ENCODE measurements at places on chromosomes 5 and 9.

GRCh38 chr9:135067096-135067710 is 20.3 kb upstream of the OLFM1 start:
- no peak for DNase-seq

DNA sequence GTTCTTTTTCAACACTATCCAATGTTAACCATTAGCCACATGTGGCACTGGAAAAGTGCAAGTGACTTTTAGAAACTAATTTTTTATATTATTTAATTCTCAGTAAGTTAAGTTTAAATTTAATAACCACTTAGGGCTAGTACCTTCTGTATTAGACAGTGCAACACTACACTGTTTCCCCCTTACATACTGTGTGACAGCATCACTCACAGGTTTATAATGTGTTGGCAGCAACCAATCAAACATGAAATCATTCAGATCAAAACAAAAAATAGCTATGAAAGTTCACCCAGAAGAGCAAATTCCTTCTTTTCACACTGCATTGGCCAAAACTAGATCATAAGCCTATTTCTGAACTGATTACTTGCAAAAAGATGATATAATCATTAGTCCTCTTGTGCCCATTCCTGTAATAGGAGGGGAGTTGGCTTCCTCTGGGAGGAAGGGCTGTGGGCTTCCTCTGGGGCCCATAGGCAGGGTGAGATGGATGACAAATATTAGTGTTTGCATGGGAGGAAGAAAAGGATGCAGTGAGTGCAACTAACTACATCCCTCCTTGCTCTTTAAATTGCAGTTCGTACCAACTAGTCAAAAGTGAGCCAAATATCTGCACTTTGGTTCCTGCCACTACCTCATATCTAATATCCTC is 708.1 kb upstream of the RGMB start:
- DNase-seq = no peak

DNA sequence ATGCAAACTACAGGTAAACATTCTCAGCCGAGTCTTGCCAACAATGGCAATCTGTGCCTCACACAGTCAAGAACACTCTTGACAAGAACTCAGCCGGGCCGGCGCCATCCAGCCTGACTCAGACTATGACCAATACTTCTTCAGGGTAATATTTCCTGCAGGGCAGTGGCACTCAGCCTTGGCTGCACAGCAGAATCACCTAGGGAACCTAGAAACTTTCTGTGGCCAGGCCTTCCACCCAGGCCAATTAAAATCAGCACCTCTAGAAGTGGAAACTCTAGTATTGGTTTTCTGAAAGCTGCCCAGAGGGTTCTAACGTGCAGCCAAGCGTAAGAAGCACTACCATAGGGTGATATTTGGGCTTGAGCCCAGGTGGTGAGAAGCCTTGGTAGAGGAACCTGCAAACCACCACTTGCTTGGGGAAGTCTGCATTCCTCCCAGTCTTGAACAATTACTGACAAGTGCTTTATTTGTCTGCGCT is 120.6 kb downstream of the TTLL11 start:
- DNase-seq = no peak

DNA sequence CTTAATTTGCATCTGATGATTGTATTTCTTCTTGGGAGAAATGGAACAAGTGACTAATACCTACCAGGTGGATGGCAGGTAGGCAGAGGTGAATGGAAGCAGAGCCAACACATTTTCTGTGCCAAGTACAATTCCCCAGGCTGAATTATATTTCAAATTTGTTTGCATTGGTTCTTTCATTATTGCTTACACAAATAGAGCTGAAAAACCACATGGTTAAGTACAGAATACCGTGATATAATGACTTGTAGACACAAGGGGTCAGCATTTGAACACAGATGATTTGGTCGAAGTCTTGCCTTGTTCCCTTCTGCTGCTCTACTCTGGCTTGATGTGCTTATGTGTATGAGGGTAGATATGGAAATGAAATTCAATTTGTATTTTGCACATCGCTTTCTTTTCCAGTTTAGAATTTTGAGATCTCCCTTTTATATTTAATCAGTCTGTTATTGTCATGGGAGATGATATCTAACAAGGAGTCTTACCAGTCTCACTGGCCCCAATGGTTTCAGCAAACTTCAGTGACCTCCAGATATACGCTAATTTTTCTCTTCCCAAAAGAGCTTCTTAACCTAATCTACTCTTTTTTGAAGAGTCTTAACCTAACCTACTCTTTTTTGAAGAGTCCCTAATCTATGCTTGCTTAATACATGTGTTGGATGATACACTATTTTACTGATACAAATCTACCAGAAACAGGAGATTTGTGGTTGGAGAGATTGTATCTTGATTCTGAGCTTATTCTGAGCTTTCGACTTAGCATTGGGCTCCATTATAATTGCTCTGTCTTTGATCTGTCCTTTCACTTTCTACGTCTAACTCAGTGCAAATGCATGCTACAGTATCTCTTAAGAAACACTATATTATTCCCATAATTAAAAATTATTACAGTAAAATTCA is 88.1 kb downstream of the PCSK1 start:
- no peak for DNase-seq

- no peak for DNase-seq
These were observed 78.5 kb upstream of the EPB41L4B start for GRCh38 chr9:109399258-109399767.

DNA sequence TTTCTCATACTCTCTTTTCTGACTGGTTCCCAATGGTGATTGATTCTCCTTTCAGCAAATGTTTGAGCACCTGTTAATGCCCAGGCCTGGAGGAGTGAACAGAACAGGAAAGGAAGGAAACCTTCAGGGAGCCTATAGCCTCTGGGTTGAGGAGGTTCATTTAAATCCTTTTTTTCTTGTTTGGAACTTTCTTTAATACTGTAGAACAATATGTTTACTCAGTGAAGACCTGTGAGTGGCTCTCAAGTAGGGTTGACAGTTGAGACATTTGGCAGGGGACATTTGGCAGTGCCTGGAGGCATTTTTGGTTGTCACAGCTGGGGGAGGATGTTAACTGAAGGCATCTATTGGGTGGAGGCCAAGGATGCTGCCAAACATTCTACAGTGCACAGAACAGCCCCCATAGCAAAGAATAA is 6.1 kb upstream of the FAM120AOS start:
- no peak for DNase-seq

DNA sequence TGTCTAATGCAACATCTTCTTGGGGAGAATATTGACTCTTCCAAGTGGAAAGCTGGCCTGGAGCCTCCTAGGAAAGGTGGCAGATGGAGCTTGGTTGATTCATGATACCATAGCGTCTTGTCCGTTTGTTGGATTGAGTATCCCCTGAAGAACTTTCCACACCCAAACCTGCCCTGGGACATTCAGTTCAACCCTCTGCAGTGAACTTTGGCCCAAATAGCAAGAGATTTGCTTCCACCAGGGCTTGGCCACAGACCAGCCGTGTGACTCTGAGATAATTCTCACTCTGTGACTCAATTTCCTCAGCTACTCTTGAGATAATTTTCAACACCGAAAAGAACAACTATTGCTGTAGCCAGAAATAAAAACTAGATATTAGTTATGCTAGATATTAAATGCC is 108.0 kb upstream of the RAD23B start:
- DNase-seq = no peak

GRCh38 chr9:115058684-115059315 is 59.2 kb downstream of the TNC start:
- no peak for DNase-seq

GRCh38 chr5:74402553-74402952 is 238.0 kb downstream of the ENC1 start:
- DNase-seq = no peak

GRCh38 chr5:143076377-143076776 is 306.2 kb downstream of the ARHGAP26 start:
- no peak for DNase-seq

DNA sequence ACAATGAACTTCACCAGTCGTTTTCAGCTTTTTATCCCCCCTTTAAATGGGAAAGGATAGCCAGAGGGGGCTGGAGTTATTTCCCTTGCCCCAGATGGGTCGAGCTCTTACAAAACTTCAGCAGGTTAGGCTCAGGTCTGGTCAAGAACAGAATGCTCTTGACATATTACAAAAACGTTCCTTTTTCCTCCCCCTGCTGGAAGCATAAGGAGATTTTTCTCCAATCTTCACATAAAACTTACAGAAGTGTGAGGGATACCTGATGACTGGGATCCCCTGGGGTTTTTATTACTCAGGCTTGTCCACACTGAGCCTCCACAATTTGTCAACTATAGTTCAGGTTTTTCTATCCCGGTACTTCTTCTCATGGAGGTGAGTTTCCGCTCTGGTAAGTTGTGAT is 60.8 kb downstream of the CSF2 start:
- DNase-seq = no peak

GRCh38 chr5:124751031-124751430 is 4.6 kb upstream of the ZNF608 start:
- no peak for DNase-seq

DNA sequence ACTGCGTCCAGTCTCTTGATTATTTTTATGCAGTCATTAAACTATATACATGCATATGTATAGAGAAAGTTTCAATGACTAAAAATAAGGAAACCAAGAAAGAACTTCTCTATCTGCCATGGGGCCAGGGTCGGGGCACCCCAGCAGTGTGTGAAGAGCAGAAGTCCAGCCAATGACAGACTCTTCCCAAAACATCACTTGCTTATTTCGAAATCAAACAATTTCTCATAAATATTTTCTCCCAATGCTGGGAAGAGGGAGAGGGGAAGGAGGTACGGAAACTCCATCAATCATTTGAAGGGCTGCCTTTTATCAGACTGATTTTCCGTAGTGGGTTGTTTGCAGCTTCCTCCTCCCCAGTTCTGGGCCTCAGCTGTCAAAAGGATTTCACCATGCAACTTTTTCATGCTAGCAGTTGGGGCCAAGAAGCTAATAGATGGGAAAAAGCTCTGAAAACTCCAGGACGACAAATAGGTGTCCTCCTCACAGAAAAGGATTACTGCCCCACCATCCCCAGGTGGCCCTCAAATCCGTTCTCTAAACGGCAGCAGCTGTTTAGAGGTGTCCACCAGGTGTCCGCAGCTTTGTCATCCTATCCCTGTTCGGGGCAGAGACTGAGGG is 617 bp upstream of the FPGS start:
- DNase-seq = no peak

DNA sequence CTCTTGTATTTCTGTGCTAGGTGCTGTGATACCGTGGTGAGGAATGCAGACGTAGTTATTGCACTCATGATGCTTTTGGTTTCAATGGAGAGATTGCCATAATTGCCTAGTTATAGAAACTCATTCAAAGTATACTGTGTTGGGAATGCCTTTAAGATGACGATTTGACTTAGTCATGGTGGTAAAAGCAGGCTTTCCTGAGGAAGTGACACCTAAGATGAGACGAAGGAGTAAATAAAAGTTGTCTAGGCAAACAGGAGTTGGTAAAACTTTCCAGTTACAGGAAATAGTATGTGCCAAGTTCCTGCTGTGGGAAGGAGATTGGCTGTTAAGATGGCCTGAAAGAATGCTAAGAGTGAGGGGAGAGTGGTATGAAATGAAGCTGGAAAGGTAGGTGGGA is 48.1 kb downstream of the FOCAD start:
- no peak for DNase-seq

- no peak for DNase-seq
These were observed 21.3 kb downstream of the NREP start for GRCh38 chr5:111735583-111736270.

- no peak for DNase-seq
These were observed 35.1 kb downstream of the SLIT3 start for GRCh38 chr5:169265888-169266287.

DNA sequence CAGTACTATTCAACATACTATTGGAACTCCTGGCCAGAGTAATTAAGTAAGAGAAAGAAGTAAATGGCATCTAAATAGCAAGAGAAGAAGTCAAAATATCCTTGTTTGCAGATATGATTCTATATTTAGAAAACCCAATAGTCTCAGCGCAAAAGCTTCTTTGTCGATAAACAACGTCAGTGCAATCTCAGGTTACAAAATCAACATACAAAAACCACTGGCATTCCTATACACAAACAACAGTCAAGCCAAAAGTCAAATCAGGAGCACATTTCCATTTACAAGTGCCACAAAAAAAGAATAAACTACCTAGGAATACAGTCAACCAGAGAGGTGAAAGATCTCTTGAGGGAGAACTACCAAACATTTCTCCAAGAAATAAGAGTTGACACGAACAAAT is 1901.9 kb upstream of the ACO1 start:
- DNase-seq = no peak

GRCh38 chr5:124481419-124481818 is 265.0 kb downstream of the ZNF608 start:
- no peak for DNase-seq

DNA sequence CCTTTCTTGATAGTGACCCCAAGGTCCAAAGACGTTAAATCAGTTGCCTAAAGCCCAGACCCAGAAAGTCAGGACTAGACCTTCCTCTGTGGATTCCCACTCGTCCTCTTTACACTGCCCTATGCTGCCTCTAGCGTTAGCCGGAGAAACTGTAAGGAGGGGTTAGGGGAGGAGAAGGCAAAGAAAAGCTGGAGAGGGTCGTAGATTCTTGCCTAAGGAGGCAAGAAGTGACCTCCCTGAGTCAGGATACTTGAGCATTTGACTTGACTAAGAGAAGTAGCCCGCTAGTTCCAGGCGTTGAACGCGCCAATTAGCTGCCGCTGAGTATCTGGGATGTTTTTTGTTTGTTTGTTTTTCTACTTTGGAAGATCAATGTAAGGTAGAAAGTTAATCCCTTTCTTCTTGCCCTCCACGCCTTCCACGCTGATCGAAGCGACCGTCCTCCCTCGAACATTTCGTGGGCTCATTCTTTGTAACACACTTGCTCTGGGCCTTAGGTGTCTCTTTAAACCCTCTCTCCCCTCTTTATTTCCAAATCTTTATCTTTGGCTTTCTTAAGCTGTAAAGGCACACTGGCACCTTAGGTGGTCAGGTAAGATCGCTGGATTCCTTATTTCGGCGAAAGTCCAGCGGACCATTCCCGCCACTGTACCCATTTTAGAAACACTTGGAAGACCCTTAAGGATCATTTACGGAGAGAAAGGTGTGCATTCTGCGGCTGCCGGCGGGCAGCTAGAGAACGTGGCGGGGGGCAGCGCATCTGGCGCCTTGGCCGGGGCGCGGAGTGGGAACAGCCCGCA is 5.1 kb upstream of the RGMB start:
- DNase-seq = no peak

GRCh38 chr9:124479947-124480620 is 27.1 kb downstream of the NR5A1 start:
- no peak for DNase-seq

GRCh38 chr9:129806061-129806460 is 3.1 kb downstream of the TOR1B start:
- DNase-seq = no peak

DNA sequence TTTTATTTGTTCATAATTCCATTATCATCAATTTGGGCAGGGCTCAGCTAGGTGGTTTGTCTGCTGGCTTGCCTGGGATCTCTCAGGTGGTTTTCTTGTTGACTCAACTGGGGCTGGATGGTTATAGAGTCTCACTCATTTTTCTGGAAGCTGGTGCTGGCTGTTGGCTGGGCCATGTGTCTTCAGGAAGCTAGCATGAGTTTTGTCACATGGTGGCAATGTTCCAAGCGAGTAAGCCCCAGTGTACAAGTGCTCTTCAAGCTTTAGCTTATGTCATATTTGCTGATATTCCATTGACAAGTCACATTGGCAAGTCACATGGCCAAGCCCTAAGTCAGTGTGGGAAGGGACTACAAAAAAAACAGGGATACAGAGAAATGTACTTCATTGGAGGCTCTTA is 2.3 kb upstream of the RASEF start:
- no peak for DNase-seq

Measured in activated naive CD4-positive, alpha-beta T cell (primary cell).